ENCODE measurements at places on chromosomes 3 and 15.

DNA sequence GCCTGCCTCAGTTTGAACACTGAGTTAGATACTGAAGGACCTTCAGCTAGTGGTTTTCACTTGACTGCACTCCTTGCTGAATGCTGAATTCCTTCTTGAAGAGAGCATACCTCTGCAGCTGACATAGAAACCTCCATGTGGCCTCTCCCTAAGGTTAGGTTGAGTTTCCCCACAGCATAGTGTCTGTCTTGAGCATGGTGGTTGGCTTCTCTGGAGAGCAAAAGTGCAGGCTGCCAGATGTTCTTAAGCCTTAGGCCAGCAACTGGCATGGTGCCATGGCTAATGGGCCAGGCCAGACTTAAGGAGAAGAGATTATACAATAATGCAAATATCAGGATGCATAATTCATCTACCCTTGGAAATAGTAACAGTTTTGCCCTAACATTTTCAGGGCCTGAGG is 545.6 kb upstream of the ZNF385D start:
- no peak for DNase-seq

DNA sequence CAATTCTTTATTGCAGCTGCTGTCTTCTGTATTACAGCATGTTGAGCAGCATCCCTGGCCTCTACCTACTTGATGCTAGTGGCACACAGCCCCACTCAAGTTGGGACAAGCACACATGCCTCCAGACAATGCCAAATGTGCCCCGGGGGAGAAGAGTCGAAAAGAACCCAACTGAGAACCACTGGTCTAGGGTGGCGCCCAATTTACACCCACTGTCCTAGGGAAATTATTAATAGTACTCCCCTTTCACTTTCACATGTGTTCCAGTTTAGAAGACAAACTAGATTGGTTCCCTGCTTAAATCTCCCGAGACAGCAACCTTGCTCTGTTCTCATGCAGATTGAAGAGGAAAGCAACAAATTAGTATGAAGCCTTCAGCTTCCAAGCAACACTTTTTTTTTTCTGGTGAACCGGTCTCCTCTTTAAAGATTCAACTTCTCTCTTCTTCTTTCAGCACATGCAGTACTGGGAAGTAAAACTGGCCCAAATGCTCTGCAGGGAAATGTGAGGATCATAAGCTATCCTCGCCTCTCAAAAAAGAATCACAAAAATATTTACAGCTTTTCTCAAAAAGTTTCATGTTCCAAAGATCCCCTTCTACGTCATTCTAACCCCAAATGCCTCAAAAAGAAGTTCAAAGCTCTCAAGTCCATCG is 823.9 kb upstream of the CFAP20DC start:
- DNase-seq: no peak

DNA sequence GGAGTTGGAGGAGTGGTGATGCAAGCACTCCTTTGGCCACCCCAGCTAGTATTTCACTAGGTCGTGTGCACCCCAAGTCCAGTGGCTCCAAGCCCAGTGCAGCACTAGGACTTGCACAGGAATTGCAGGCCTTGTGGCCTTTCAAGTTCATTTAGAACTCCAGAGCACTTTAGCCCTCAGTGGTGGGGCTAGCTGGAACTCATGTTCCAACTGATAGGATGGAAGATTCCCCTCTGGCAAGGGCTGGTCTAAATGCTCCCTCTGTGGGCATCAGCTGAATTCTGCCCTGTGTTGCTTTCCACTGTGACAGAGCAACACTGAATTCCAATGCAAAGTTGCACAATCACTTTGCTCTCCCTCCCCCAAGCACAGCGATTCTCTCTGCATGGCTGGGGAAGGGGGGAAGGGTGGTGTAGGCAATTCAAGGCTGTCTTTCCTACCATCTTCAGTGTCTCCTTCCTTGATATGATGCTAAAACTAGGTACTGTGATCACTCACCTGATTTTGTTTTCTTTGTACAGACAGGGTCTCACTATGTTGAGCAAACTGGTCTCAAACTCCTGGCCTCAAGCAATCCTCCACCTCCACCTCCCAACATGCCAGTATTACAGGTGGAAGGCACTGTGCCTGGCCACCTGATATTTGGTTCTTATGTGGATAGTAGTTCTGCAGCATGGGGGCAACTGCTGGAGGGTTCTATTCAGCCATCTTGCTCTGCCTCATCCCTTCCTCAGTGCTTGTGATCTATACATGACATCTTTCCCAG is 10.3 kb downstream of the USF3 start:
- DNase-seq: no peak

GRCh38 chr3:67529337-67529736 is 125.1 kb downstream of the SUCLG2 start:
- DNase-seq: no peak

GRCh38 chr3:119950666-119951325 is 143.5 kb downstream of the GSK3B start:
- no peak for DNase-seq

DNA sequence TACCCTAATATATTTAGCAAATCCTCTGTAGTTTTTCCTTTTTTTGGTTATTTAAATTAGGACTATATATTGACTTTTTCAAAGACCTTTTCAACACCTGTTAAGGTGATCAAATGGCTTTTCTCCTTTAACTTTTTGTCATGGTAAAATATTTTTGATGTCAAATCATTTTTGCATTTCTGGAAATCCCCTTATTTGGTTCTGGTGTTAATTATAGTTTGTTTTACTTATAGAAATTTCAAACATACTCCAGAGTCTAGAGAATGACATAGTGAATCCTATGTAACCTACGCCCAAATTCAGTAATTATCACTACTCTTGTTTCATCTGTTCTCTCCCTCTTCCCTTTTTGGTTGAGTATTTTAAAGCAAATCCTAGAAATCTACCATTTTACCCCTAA is 121.3 kb upstream of the TBL1XR1 start:
- DNase-seq: no peak

- DNase-seq: no peak
Measured at GRCh38 chr3:189908646-189909045, 212.1 kb downstream of the P3H2 start.

DNA sequence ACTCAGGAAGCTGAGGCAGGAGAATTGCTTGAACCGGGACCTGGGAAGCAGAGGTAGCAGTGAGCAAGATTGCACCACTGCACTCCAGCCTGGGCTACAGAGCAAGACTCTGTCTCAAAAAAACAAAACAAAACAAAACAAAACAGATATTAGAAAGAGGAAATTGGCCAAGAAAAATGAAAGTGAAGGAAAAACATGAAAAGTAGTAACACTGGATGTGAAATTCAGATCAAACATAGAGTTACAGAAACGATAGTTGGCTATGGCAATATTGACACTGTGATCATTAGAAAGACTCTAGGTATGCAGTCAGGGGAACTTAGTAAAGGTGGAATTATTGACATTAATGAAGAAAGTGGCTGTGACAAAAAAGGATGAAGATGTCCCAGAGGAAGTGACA is 13.2 kb upstream of the TIPARP start:
- DNase-seq: no peak

DNA sequence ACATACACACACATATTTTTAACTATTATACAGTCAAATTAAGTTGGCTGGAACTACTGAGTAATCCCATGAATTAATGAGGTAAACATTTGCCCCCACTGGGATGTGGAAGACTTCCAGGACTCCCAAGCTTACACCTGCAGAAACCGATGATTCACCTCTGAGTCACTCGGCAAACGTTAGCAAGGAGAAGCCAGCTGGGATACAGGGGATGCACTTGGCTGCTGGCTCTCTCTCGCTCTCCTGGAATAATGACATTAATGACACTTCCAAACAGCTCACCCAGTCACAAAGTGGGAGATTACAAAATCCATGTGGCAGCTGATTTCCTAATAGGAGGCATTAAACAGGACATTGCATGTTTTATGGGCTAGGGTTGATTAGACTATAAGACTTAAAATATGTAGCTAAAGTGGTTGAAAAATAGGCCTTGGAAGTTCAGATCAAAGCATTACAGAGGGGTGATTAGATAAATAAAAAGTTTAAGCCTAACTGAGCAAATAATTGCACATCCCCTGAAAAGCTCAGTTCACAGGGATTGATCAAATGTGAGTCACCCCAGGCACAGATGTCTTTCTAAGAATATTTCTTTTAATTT is 500.9 kb downstream of the SOX2 start:
- DNase-seq: no peak

DNA sequence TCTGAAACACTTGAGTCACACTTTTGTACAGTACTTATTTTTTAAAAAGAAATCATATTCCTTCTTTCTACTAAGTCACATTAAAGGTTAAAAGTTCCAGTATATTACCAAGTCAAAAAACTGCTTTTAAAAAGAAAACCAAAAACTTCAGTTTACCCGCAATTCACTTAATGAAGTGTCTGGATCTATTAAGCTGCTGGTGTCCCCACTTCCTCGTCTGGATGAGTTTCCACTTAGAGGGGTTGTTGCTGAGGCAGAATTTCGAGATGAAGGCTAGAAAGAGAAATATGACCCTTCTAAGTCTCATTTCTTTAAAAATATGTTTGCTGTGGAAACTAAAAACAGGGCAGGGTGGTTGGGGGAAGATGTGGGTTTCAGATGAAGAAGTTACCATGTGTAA is 79.7 kb downstream of the LRRFIP2 start:
- no peak for DNase-seq

- no peak for DNase-seq
Measured at GRCh38 chr3:111956995-111957734, 21.7 kb upstream of the ABHD10 start.

GRCh38 chr3:278300-279064 is 81.9 kb downstream of the CHL1 start:
- no peak for DNase-seq

GRCh38 chr3:194745422-194746184 is 59.9 kb downstream of the FAM43A start:
- no peak for DNase-seq

GRCh38 chr3:172622916-172623700 is 87.8 kb downstream of the NCEH1 start:
- DNase-seq: no peak

GRCh38 chr3:32315441-32315840 is 76.2 kb upstream of the CMTM7 start:
- DNase-seq: no peak

DNA sequence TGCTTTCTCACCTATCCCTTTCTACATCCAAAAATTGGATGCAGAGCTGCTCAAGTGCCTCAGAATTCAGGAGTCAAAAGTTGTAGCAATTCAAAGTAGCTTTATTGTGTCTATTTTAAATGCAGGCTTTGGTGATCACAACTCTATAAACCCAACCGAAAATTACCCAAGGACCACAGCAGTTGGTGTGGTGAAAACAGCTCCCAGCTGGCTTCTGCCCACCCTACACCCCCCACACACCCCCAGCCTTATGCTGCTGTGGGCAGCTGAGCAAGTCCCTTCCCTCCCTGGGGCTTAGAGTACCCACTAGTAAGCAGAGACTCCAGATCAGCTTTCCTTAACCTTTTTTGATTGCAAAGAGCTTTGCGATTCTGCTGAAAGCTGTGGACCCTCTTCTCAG is 5.8 kb upstream of the HES1 start:
- no peak for DNase-seq

DNA sequence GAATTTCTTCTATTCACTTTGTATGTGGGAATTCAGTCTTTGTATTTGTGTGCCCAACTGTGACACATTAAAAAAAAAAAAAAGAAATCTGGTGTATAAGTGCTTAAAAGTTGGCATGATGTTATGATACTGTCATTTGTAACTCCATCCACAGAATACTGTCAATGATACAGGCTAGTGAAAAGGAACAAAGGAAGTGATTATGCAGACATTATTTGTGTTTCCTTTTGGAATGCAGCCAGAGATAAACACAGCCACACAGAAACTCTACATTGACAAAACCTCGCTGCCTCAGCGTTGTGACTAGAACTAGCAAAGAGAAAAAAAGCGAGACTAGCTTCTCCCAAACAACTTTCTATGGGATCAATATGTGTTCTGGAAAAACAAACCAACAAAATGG is 519.2 kb upstream of the AGTR1 start:
- no peak for DNase-seq

- peak; percentile 14 for DNase-seq
Measured at GRCh38 chr3:116770815-116771450, 61.4 kb downstream of the TUSC7 start.

- DNase-seq: no peak
Measured at GRCh38 chr3:32384938-32385337, 6.7 kb upstream of the CMTM7 start.

- no peak for DNase-seq
Measured at GRCh38 chr3:21779909-21780308, 28.9 kb upstream of the ZNF385D start.
